ENCODE measurements at places on chromosomes 5 and 9. TPM values are rescaled to one million over a fixed set of nuclear protein-coding genes. Genes with fewer than 3 reads are reported as not detected.

DNA sequence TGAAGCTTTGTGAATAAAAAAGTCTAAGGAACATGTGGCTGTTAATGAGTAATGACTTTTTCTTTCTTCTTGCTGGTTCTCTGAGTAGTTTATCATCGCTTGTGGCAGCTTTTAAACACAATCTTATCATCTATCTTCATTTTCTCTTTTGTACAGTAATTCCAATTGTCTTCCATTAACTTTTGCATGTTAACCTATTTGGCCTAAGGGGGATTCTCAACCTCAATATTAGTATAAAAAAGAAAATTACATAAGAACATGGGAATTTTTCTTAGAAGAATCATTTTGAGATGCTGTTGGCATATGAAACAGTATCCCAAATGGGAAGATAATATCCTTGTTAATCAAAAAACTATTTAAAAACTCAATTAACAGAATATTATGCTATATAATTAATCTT is 179.7 kb upstream of the GPR151 start:
- no peak for DNase-seq

DNA sequence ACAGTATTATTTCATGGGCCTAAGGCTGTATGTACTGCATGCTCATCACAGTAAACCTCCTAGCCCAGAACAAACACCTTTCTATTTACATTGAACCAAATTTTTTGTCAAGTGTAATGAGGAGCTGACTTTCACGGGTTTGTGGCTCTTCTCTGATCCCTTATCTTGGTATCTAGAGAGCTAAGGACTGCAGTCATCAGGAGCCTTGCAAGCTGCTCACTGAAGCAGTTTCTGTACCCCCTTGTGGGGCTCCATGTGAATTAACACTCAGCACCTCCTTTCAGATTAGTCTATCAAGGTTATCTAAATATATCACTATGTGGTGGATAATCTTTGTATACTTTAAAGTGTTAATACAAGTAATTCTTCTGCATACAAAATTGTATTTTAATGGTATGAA is 108.2 kb downstream of the AUH start:
- DNase-seq: no peak

DNA sequence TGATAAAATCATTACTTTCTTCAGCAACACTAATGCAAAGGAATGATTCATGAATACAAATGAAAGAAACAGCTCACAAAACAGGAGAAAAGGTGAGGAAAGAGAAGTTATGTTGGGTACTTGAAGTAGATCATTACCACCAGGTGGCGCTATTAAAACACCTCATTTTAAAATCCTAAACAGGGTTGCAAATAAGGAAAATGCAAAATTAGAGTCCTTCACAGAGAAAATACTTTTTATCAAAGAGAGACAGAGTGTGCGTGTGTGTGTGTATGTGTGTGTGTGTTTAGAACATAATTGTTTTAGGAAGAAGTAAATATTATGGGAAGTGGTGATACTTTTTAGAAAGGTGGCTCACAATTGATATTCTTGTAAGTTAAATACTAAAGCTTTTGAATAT is 49.5 kb upstream of the CD180 start:
- peak; percentile 91 for DNase-seq

GRCh38 chr5:83256091-83256780 is 178.9 kb downstream of the XRCC4 start:
- DNase-seq: no peak

- no peak for DNase-seq
Observed at GRCh38 chr9:99255651-99256050, 33.6 kb downstream of the SEC61B start.

- no peak for DNase-seq
Observed at GRCh38 chr9:69252436-69252835, 72.6 kb upstream of the ENTREP1 start.

Gene PCDHA6
- 0.09 TPM for total RNA-seq
